ENCODE measurements at places on chromosomes 1 and 21.
A peak's percentile ranks its signal among the peaks of the same experiment; 100 is the strongest.

- DNase-seq, result no peak
Measured at GRCh38 chr1:22808676-22809483, 98.2 kb downstream of the EPHB2 start.

DNA sequence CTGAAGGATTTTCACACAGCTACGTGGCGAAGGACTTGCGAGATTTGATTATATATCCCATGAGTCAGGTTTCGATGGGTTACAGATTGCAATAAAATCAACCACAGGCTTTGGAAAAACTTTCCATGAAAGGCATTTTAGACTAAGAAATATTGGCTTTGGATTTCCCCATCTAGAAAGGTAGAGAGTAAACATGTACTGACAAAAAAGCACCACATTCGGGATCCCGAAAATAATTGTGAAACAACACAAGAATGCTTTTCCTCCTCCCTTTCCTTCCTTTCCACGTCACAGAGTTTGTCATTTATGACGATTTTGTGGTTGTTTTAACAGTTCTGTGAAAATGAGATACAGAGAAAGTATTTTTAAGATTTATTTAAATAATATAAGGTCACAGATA lies 38.5 kb downstream of the TGFB2 start:
- no peak for DNase-seq

GRCh38 chr1:71587961-71588360 lies 507.1 kb upstream of the ZRANB2 start:
- DNase-seq, result no peak

DNA sequence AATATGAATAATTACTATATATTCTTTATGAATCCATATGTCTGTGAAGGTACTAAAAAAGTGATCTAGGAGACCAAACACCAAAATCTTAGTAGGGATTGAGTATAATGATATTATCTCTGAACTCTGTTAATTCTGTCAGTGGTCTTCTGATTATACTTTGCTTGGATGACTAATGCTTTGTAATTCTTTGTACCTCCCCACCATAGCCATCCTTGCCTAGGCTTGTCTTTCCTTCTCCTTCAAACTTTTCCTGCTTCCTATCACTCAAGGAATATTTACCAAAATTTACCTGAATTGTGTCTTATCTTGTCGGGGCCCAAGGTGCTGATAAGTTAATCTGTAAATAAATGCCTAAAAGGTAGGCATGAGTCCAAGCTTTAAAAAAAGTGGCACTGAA lies 845 bp upstream of the RGS5 start:
- DNase-seq, result no peak

GRCh38 chr21:38525454-38525853 lies 27.2 kb upstream of the ERG start:
- peak; percentile 3 for DNase-seq

DNA sequence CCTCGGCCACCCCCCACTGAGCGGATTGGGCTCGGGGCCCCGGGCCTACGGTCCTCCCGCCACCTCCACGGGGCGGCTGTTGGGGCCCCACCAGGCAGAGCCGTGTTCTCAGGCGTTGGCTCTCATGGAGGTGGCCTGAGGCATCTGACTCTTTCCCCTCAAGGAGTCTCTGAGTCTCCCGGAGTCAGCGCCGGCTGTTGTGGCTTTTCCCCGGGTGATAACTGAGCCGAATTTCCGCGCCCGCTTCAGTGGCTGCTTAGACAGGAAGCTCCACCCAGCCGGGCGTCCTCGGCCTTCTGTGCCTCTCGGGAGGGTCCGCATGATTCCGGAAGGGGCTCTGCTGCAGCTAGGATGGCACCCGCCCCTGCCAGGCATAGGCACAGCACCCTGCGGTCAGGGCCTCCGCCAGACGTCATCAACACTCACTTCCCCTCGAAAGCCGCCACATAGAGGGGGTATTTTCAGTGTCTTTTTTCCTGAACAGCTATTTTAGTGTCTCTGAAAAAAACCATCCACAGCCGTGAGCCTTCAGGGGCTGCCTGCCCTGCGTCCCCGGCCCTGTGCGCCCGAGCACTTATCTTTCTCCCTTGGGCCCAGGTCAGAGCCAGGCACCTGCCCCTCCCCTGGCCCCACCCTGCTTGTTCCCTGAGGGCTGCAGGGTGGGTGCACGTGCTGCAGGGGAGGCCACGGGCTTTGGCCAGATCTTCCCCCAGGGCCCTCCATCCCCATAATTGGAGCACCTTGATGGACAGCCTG lies 72.9 kb downstream of the SKI start:
- peak; percentile 89 for DNase-seq

DNA sequence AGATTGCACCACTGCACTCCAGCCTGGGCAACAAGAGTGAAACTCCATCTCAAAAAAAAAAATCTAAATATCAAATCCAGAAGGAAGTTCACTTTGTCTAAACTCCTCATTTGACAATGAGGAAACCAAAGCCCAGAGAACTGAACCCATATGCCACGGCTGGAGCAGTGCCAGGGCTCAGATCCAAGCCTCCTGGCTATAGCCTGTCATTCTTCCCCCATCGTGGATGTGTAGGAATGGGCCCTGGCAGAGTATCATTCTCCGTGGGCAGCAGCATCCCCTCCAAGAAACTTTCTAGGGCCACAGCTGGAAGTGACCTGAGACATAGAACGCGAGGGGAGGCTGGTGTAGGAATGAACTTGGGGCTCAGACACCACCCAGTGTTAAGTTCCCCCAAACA lies 47.2 kb downstream of the CAPN9 start:
- DNase-seq, result no peak
